ENCODE measurements at places on chromosomes 6 and 20.
A peak's percentile ranks its signal among the peaks of the same experiment; 100 is the strongest.

GRCh38 chr6:22512686-22513427 is 56.5 kb upstream of the HDGFL1 start:
- DNase-seq = peak; percentile 70

DNA sequence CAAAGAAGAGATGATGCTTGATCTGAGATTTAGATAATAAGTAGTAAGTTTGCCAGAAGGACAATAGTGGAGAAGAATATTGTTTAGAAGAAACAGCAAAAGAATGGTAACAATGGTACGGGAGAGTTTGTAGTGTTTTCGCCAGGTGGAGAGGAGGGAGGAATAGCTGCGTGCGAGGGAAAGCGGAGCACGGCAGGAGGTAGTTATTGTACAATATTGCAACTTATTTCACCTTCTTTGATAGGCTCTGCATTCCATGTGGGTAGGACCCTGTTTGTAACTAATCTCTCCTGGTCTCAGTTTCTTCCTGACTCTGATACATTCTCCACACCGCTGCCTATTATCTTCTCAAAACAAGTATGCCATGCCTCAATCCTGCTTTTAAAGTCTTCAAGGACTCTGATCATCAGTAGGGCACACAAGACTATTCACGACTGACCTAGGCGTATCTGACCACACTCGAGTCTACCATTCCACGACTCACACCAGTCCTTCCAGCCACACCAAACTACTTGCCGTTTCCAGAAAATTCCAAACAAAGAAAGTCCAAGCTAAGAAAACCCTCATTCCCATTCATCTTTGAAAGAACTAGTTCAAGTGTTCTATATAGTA is 1.1 kb downstream of the PPIL4 start:
- no peak for DNase-seq

DNA sequence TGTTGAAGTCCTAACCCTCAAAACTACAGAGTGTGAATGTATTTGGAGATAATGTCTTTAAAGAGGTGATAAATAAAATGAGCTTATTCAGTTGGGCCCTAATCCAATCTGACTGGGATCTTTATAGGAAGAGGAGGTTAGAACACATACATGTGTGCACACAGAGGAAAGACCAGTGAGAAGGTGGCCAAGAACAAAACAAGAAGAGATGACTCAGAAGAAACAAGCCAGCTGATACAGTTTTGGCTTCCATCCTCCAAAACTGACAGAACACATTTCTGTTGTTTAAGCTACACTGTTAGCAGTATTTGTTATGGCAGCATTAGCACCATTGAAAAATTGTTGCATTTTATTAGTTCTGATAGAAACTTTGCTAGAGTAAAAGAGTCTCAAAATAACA is 609.3 kb upstream of the IMPG1 start:
- no peak for DNase-seq

DNA sequence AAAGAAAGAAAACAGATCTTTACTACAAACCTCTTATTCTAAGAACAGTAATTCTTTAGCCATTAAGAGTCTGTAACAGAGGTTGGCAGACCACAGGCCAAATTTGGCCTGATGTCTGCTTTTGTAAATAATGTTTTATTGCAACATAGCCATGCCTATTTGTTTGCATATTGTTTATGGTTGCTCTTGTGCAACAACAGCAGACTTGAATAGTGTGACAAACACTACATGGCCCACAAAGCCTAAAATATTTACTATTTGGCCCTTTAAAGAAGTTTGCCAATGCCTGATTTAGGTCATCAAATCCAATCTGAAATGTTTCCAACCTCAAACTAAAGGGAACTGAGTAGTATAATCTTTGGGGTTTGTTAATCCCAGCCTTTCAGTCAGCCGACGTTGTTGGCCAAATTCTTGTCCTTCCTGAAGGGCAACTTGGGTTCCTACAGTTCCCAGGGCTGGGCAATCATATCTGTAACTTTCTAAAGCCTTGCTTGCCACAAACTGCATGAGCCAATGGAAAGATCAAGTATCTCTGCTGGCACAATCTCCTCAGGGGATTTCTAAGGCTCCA is 33.9 kb upstream of the TBC1D20 start:
- DNase-seq = no peak

GRCh38 chr6:20334334-20334733 is 67.3 kb upstream of the E2F3 start:
- no peak for DNase-seq

GRCh38 chr6:34189806-34190503 is 44.1 kb upstream of the GRM4 start:
- no peak for DNase-seq

DNA sequence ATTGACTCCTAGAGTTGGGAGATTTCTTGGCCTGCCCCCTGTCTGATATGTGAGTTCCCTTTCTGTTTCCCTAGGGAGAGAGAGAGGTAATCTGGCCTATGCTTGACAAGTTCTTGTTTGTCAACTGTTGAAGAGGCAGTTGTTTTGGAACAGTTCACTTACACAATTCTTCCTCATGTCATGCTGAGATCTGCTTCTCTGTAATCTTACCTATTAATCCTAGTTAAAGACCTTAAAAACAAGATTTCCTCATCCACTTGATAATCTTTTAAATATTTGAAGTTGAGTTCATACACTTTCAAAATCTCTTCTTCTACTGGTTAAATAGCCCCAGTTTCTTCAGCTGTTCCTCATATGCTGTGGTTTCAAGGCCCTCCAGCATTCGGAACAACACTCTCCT is 89.9 kb downstream of the FIG4 start:
- DNase-seq = no peak

All from fibroblast of skin of scalp (primary cell).